Lung (tissue), 17 donors: ENCODE measurements at places on chromosomes 3 and 15. TPM values are rescaled to one million over a fixed set of nuclear protein-coding genes. Genes with fewer than 3 reads are reported as not detected.

DNA sequence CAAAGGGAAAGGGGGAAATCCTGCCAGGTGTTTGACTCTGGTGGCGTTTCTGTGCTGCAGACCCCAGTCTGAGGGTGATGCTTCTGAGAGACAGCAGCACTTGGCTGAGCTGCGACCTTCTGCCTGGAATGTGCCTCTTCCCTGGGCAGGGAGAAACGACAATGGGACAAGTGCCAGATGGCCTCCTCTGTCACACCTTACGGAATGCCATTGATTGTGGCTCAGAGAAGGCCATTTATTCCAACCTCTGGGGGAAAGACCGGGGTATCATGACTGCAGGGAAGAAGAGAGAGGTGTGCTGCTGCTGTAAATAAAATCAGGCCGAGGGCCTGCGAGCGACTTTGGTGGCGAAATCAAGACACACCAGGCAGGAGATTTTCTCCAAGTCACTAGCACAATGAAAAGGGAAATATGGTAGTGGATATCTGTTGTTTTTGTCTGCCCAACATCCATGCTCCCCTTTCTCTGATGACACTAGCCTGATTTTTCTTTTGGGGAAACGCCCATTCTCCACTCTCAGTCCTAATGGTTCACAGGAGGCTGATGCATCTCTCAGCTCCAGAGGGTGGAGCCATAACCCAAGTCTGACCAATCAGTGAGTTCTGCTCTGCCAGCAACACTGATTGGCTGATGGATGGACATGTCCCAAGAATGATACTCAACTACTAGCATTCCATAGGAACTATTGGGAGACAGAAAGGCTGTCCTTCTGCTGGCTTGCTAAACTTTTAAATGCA, 336.1 kb downstream of the FOXP1 start:
- H3K4me1 ChIP-seq = peaks cover 2% of the 10 kb centered on the region
- DNase-seq = no peak
- H3K27ac ChIP-seq = peak overlapping the region; percentile 27
- H3K4me3 ChIP-seq = no peak overlapping the region
- H3K27me3 ChIP-seq = no peaks in the 10 kb centered on the region

DNA sequence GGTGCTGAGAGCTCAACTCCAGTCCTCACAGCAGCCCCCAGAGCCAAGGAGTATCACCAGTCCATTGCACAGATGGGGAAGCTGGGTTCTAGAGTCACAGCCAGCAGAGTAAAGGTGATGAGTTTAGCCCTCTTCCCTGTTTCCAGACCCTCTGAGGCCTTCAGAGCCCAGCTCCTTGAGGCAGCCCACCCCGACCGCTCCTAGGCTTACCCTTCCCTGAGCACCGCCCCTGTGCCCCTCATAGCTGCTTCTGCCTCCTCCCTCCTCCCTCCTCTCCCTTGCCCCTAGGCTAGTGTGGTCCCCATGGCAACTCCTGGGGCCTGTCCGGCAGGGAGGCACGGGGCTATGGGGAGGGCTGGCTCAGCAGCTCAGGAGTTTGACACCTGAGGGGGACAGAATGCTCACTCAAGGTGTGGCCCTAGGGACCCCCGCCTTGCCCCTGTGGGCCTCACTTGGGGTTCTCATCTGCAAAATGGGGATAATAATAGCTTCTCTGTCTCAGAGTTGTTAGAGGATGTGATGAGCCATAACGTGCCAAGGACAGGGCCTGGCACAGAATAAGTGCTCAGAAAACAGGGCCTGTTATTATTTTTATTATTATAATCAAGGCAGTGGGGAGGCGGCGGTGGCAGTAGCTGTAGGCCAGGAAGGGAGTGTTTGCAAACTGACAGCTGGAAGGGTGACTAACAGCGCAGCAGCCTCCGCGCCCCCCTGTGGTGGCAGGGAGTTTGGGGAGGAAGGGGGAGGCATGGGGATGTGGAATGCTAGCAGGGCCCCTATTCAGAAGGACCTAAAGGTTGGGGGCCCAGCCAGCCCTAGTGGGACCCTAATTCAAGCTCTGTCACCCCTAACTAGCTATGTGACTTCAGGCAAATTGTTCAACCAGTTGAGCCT, 11.5 kb downstream of the CSK start:
- H3K4me1 ChIP-seq = peaks cover 21% of the 10 kb centered on the region
- no peak for DNase-seq
- H3K27ac ChIP-seq = no peak overlapping the region

DNA sequence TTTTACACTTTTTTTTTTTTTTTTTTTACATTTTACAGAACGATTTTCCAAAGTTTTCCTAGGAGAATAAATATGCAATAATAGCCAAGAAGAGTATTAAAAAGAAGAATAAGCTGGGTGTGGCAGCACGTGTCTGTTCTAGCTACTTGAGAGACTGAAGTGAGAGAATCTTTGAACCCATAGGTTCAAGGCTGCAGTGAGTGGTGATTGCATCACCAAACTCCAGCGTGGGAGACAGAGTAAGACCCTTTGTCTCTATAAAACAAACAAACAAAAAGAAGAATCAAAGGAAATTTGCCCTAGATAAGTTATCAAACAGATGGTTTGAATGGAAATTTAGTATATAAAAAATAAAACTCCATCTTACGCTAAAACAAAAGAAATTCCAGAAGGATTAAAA, 13.3 kb downstream of the XRN1 start:
- no peak for DNase-seq
- H3K27me3 ChIP-seq = no peaks in the 10 kb centered on the region

DNA sequence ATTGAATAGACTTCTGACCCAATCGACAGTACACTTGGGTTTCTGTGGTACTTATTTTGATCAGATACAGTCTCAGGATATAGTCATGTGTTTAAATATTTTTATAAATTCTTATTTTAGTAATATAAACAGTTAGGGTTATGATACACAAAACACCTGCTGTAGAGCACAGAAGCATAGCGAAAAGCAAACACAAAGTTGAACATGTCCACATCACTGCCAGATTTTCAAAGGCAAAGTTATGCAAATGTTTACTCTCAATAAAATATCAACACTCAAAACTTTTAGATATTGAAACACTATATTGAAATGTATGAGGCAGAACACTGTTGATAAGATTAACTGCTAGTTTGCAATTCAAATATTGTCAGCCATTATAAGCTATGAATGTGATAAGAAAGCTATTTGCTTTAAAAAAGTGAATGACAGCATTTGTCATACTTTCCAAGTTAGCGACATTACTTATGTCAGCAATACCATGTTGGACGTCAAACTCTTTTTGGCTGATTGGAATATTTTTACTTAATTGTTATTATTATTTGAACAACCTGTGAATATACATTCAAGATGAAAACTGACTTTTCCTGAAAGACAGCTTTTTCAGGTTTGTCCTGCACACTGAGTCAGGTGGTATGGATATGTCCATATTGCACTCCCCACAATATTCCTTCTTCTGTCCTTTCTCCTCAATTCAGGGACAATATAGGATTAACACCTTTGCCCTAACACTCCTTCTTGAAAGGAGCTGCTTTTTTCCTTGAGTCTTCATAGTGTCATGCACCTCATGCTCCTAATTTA, 367.1 kb downstream of the EPHA3 start:
- DNase-seq = peak; percentile 52
- H3K27ac ChIP-seq = no peak overlapping the region
- no peaks in the 10 kb centered on the region for H3K36me3 ChIP-seq

DNA sequence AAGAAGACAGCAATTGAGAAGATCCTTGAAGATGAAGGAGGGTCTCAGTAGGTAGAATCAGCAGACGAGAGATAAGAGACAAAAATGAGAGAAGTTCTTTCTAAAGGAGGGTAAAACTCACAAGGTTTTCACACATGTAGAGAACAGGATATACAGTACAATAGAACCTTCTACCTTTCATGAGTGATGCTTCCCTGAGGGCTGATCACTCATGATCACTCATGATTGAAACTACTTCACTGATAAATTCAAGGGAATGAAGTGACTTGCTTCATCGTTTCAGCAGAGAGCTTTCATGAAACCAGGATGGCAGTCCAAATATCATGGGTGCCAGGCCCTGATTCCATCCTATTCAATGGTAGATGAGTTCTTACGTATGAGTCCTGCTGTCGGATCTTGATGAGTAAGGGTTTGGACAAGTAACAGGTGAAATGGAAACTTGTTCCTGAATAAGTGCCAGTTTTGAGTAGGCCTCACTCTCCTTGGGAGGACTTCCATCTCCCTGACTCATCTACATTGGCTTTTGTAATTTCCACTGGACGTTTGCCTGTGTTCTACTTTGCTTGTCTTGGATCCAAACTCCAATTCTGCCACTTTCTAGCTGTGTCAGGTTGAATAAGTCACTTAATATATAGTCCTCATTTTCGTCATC, 9.6 kb upstream of the CLDN16 start:
- no peaks in the 10 kb centered on the region for H3K36me3 ChIP-seq
- no peak for DNase-seq
- H3K27ac ChIP-seq = no peak overlapping the region
- H3K4me3 ChIP-seq = no peak overlapping the region

GRCh38 chr3:79937567-79937966, 169.8 kb upstream of the ROBO1 start:
- no peak overlapping the region for H3K27ac ChIP-seq
- H3K4me3 ChIP-seq = no peak overlapping the region
- DNase-seq = peak; percentile 16
- no peaks in the 10 kb centered on the region for H3K27me3 ChIP-seq
- H3K36me3 ChIP-seq = no peaks in the 10 kb centered on the region

DNA sequence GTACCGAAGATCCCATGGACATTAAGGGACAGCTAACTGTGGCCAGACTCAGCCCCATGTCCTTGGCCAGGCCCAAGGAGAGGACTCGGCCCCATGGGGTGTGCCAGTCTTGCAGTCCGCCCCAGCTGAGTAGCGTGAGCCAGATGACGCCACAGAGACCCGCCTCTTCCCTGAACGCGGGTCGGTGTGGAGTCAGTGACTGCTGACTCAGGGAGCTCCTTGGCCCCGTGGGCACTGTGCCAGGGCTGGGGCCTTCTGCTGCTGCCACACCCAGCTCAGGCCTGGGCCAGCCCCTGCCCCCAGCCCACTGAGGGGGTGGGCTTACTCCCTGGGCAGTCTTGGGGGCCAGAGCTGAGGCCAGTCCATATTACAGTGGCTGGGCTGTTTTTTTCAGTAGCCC, 52.8 kb downstream of the PLXNA1 start:
- no peaks in the 10 kb centered on the region for H3K36me3 ChIP-seq
- no peak overlapping the region for H3K27ac ChIP-seq
- DNase-seq = peak; percentile 53
- H3K4me3 ChIP-seq = no peak overlapping the region
- H3K4me1 ChIP-seq = no peaks in the 10 kb centered on the region

- peaks cover 15% of the 10 kb centered on the region for H3K4me1 ChIP-seq
- DNase-seq = no peak
- no peaks in the 10 kb centered on the region for H3K27me3 ChIP-seq
- H3K36me3 ChIP-seq = no peaks in the 10 kb centered on the region
Observed at GRCh38 chr15:63983061-63983711, 63.1 kb downstream of the DAPK2 start.

The SPATA12 gene
- total RNA-seq = 0.15 TPM

The TRPM1 gene
- not detected for total RNA-seq

The TRH gene
- 0.40 TPM for total RNA-seq
